RWPE1 (cell line): ENCODE measurements at places on chromosomes 12 and 14.

- DNase-seq: peak; percentile 36
These were observed 38.0 kb upstream of the FBXO21 start for GRCh38 chr12:117228239-117228638.

DNA sequence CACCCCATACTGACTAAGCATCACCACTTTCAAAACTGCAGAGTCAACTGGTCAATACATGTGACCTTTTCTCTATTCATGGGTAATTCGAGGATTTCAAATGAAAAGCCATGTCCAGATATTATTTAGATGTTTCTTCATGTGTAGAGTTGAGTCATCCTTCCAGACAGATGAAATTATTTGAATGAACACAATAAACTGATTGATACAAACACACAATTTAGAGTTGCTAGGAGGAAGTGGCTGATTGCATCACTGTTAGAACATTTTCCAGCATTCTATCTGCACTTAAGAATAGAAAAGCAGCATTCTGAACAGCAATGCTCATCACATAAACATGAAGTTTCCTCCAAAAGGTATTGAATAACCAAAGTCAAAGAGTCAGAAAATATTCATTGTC is 273.5 kb upstream of the SOX5 start:
- no peak for DNase-seq

DNA sequence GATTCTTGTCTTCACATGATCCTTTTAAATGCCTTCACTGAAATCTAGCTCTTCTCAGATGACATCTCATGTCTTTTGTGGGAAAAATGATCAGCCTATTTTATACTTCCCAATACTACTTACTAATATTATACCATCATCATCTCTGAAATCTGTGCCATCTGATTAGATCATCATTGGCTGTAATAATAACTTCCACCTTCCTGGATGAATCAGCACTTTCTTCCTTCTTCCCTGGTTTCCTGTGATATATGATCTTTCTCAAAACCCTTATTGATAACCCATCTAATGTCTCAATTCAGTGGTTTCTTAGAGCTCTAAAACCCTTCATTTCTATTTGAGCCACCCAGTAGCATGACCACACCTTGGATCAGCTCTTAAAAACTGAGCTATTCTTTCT is 30.9 kb downstream of the GPR137C start:
- peak; percentile 3 for DNase-seq

- peak; percentile 86 for DNase-seq
These were observed at the start of gene PIP4K2C for GRCh38 chr12:57590864-57591781. Gene PIP4K2C, plus strand, starts transcription at chr12:57591192. Its CDS starts 98 bp downstream, at chr12:57591290.

- DNase-seq: no peak
These were observed 35.3 kb downstream of the SLC2A14 start for GRCh38 chr12:7837366-7837765.
